ENCODE measurements at places on chromosomes 7 and 10.
A peak's percentile ranks its signal among the peaks of the same experiment; 100 is the strongest.

DNA sequence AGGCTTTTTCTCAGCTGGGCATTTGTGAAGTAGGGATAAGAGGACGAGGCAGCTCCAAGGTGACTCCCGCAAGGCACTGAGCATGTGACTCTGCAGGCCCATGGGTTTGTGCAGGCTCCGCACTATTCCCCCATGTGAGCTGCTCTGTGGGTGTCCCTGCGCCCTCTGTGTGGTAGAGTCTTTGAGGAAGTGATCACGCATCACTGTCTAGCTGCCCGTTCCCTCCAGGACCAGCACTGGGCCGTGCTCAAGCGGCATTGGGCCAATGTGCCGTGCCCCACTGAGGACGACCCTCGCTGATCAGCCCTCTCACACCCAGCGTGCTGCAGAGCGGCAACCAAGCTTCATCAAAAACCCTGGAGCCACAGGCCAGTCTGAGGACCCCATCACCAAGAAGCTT, 7.5 kb downstream of the PRKAG2 start:
- no peak for DNase-seq

DNA sequence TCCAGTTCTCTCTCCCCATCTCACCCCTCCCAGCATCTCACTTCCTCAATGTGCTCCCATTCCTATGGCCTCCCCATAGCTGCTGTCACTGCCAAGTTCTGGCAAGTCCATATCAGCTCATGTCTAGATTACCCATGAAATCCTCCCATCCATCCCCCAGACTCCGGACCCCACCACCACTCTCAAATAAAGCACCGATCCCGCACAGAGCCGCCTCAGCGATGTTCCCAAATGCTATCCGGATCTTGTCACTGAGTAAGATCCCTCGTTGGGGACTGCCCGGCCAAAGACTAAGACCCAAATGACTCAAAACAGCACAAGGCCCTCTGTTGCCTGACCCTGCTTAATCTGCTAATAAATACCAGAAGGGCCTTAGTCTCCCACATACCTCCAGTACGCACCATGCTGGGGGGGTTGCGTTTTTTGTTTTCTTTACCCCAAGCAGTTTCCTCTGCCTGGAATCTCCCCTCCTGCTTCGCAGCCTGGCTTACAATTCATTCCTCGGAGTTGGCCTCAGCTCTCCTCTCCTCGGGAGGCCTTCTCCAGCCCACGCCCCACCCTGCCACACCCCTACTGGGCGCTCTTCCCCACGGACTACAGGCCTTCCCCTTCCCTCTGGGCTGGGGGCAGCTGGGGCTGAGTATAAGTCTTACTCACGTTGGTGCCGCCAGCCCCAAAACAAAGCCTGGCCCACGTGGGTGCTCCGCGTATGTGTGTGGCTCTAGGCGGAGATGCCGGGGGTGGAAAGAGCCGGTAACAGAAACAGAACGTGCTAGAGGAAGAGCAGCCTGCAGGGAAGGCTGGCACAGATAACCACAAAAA, 1.8 kb upstream of the DUSP5 start:
- DNase-seq: peak; percentile 82

GRCh38 chr7:21617916-21618390, 75.1 kb downstream of the DNAH11 start:
- peak; percentile 68 for DNase-seq

GRCh38 chr7:87934699-87935383, 790 bp downstream of the ADAM22 start:
- DNase-seq: no peak

- DNase-seq: no peak
Measured at GRCh38 chr10:114265392-114266053, 26.5 kb downstream of the VWA2 start.

- DNase-seq: no peak
Measured at GRCh38 chr10:77586719-77587415, 50.7 kb downstream of the KCNMA1 start.

DNA sequence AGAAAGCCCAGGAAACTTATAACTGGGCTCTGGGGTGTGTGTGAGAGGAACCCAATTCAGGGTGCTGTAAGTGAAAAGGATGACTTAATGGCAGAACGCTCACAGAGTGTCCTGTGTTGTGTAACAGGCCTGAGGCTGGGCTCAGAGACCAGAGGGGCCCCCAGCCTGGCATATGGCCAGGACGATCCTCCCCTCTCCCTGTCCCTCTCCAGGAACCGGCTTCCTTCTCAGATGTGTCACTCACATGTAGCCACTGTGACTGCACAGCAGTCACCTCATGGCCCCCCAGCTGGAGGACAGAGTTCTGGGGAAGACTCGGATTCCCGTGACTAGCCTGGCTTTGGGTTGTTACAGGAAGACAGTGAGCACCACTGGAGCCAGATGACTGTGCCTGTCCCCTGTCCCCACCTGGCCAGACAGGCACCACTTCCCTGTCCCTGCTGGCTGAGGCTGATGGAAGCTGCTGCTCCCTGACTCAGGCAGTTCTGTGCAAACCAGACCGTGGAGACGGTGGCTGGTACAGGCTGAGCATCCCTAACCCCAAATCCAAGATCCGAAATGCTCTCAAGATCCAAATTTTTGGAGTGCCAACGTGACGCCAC, 220.5 kb downstream of the MLLT10 start:
- no peak for DNase-seq

GRCh38 chr7:20560325-20561180, 54.9 kb upstream of the ABCB5 start:
- no peak for DNase-seq

DNA sequence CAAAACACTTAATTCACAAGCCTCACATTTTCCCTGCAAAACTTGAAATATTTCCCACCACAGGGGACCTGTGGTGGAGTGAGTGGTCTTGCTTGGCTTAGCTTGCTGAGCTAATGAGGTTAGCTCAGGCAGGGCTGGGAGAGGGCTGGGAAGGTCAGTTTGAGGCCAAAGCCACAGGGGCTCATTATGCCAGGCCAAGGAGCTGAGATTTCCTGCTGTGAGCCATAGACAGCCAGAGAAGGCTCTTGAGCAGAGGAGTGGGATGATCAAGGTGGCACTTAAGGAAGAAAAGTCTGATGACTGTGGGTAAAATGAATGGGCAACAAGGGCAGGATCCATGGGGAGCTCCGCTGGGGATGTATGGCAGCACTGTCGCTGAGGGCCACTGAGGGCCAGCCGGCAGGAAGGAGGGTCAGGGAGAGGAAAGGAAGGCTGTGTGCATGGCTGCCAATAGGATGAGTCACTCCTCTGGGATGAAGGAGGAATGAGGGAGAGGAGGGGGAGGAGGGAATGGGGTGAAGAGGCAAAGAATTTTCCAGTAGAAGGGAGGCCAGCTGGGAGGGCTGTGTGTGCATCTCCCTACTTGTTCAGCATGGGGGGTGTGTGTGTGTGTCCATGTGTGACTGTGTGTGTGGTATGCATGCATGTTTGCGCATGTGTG, 18.7 kb upstream of the ZNF488 start:
- DNase-seq: peak; percentile 79

DNA sequence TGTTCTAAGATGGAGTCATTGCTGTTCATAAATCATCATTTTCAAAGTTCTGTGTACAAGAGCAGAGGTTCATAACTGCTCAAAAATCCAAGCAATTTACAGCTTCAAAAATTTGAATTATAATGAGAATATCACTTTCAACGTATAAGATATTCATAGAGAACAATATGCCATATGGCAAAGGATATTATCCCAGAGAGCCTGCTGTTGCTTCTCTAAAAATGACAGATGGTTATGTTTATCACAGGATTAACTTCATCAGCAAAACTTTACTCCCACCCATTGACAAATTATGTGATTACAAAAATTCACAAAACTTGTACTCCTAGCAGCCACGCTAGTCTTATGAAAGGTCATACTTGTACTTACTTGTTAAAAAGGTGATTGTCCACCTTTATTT, 105.1 kb downstream of the PIP4K2A start:
- no peak for DNase-seq

- DNase-seq: no peak
Measured at GRCh38 chr10:11175823-11176243, 158.2 kb downstream of the CELF2 start.

DNA sequence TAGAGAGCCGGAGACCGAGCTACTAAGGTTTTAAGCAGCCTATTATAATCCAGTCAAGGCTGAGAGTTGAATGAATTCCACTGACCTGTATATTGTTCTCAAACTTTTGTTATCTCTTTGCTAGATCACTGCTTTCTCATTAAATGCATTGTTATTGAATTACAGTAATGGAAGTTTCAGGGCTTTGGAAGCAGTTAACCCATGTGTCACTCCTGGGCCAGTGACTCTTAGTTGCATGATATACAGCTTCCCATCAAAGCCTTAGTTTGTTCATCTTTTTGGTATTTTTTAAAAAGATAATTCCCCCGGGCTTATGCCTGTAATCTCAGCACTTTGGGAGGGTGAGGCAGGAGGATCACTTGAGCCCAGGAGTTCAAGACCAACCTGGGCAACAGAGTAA, 55.4 kb upstream of the KIAA1217 start:
- no peak for DNase-seq

GRCh38 chr10:19904202-19904661, 88.0 kb downstream of the PLXDC2 start:
- no peak for DNase-seq

- no peak for DNase-seq
Measured at GRCh38 chr7:2487586-2488271, 11.5 kb upstream of the GRIFIN start.

DNA sequence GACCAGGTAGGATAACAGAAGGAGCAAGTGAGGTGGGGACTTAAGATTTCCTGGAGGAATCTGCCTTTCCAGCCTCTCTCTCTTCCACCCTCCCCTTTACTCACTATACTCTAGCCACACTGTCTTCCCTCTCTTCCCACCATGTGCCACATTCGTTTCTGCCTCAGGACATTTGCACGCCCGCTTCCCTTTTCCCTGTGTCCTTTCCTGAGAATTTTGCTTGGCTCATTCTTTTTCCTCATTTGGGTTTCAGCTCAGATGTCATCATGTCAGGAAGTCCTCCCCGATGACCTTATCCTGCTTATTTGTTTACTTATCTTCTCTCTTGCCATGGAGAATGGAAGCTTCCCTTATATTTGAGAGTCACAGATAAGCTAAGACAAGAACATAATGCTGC, 363.8 kb downstream of the PRPF18 start:
- DNase-seq: no peak

DNA sequence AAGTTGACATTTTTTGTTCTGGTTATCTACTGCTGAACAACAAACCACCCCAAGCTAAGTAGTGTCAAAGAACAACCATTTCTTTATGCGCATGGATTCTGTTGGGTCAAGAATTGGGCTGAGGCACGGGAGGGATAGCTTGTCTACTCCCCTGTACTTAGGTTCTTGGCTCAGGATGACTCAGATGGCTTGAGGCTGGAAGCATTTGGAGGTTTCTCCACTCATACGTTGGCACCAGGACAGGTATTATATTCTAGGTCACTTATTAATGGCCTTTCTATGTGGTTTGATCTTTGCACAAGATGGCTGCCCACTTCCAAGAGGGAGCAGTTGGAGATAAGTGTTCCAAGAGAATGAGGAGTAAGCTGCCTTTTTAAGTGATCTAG, 11.8 kb upstream of the TFAM start:
- DNase-seq: no peak

- DNase-seq: no peak
Measured at GRCh38 chr10:53697038-53697437, 924.5 kb upstream of the MBL2 start.

DNA sequence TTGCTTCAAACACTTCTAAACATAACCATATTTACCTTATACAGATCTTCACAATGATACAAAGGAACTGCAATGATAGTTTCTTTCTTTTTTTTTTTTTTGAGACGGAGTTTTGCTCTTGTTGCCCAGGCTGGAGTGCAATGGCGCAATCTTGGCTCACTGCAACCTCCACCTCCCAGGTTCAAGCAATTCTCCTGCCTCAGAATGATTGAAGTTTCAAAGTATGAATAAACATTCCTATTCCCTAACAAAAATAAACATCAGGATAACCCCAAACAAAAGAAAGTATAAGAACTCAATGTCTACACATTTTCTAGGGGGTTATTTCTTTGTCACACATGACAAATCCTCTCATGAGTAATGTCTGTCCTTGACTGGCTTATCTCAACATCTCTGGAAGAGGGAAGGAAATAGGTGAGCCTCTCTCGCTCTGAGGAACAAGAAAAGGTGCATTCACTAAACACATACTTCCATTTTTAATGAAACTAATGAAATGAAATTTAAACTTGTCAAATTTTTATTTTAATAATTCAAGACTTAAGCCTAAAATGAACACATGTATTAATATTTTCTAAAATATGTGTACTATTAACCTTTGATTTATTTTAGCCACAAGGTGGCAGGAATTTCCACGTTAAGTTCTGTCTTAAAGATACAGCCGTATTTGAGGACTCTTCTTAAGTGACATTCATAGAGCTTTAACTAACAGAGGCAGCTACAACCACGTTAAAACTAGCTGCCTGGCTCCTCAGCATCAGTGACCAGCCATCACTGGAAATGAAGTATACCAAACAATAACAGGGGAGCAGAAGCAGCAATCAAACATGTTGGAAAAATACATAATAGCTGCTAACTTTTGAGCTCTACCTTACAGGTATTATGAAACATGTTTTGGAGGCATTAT, 58.3 kb downstream of the MALSU1 start:
- DNase-seq: no peak

- no peak for DNase-seq
Measured at GRCh38 chr7:83738291-83738835, 89.4 kb upstream of the SEMA3E start.

GRCh38 chr10:76631884-76632766, 1005.5 kb downstream of the KCNMA1 start:
- DNase-seq: no peak

DNA sequence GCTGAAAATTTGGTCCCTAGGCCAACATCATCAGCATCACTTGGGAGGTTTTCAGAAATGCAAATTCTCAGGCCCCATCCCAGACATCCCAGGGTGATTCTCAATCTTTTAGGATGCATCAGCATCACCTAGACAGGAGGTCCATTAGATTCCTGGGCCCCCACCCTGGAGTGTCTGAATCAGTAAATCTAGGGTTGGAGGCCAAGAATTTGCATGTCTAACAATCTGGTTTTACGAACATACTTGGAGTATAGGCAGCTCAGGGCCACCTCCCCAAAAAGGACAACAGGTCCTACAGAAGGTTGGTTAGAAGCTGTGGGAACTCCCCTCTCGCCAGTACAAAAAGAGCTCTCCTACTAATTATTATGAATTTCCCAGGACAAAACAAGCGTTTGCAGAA, 15.5 kb downstream of the ZC3HAV1 start:
- no peak for DNase-seq

DNA sequence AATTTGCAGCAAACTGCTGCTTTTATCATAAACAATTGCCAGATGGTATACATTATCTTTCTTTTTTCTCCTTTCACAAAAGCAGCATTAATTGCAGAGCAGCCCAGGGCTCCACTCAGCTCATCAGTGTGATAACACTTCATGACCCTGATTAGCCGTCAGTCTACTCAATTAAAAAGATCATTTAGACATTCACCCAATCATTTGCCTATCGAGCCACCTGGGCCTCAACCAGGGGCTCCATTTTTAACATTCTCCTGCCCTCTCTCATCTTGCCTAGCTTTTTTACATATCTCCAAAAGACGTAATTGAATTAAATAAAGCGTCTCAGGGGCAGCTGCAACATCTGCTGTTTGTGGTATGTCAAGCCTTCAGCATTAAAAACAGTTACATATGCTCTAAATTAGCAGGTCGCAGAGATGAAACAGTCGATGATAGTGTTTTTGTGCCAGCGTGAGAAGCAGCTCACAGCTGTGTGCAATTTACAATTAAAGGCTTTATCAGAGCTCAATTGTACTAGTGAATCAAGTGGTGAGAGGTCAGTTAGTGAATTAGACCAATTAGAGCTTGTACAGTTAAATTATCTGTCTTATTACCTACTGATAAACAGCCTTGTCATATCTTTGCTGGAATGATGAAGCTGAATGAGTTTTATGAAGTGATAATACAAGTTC, 522.5 kb downstream of the ETV1 start:
- DNase-seq: no peak

Measured in RWPE2 (cell line).